ENCODE measurements at places on chromosomes 5 and 9. TPM values are rescaled to one million over a fixed set of nuclear protein-coding genes. Genes with fewer than 3 reads are reported as not detected.

Gene ZFP2
- total RNA-seq, result 0.69 TPM

Gene STK32A
- total RNA-seq, result 3.5 TPM

Gene PCDHGA8
- total RNA-seq, result 4.0 TPM

Gene EQTN
- total RNA-seq, result not detected

Gene SH2D3C
- 2.2 TPM for total RNA-seq

Gene MACIR
- total RNA-seq, result 11.9 TPM

Gene GLDC
- total RNA-seq, result 0.33 TPM

Gene LRRC26
- total RNA-seq, result not detected

Gene KIF24
- 1.2 TPM for total RNA-seq

Gene FCN2
- total RNA-seq, result not detected

Gene WHRN
- total RNA-seq, result 1.6 TPM

Gene UBAC1
- 21.4 TPM for total RNA-seq
